ENCODE measurements at places on chromosomes 4 and X.

GRCh38 chr4:3657902-3658529 is 108.2 kb upstream of the ADRA2C start:
- DNase-seq: no peak

DNA sequence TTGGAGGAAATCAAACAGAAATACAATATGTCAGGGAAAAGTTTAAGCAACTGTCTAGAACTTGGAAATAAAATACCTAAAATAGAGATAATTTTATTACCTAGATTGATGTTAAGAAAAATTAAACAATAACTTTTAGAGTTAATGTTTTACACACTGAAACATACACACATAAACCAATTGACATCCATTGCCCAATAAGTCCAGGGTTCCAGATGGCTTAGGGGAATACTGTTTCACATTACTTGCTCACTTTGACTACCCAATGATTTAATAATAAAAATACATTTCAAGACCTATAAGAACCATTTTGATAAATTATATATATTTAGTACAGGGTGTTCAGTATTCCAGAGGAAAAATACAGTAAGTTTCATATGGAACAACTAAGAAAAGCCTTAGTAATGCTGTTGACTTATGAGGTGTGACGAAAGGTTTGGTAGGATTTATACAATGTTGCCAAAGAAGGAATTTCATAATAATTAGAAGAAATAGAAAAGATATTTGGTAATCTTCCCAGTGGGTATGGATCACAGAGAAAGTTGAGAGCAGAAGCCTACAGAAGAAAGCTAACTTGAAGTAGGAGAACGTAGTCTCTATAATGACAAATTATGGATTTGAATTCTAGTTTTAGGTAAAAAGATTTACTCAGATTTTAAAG is 23.0 kb upstream of the UGT2B4 start:
- no peak for DNase-seq

DNA sequence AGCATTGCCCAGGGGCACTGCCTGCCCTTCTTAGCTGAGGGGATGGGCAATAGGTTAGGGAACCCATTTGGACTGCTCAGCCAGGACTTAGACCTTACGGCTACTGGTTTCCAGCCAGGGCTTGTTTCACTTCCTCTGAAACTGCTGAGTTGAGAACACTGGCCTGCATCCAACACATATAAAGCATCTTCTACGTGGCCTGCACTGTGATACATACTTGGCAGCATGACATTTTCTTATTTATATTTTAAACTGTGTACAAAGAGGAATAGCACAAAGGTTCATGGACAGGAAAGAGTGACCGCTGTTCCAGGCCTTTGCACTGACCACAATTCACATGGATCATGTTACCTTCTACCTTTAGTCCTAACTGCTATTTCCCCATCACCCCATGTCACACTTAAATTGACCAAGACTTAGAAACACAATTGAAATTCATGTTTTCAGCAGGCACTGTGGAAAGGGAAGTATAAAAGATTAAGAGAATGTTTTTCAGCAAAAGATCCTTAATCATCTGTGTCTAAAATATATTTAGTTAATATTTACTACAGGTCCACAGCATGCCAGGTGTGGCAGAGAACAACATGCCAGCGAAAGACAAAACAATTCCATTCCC is 43.7 kb downstream of the NLGN4X start:
- no peak for DNase-seq

GRCh38 chrX:42837747-42838146 is 59.8 kb upstream of the PPP1R2C start:
- no peak for DNase-seq

- no peak for DNase-seq
Observed at GRCh38 chr4:186624951-186625350, 69.6 kb upstream of the MTNR1A start.

- no peak for DNase-seq
Observed at GRCh38 chr4:16257611-16258010, 31.3 kb upstream of the TAPT1 start.

DNA sequence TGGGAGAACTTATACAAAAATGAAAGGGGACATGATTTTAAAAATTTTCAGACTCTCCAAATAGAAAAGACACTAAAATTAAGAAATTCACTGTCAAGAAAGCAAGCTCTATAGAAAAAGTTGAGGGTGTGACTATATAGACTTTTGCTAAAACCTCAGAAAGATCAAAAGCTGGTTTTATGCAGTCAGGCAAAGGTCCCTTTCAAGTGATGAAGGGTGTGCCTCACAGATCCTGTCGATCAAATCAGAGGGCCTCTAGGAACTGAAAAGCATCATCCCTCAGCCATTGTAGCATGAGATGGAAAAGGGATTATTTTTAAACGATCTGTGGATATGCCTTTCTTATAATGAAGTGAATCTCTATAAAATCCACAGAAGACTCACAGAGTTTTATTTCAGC is 116.5 kb downstream of the FAM13A start:
- DNase-seq: no peak
